ENCODE measurements at places on chromosomes 2 and 18. TPM values are rescaled to one million over a fixed set of nuclear protein-coding genes. Genes with fewer than 3 reads are reported as not detected.

- no peaks in the 10 kb centered on the region for H3K27me3 ChIP-seq
- no peak for DNase-seq
- H3K36me3 ChIP-seq: no peaks in the 10 kb centered on the region
- H3K4me3 ChIP-seq: no peak overlapping the region
- no peaks in the 10 kb centered on the region for H3K4me1 ChIP-seq
Measured at GRCh38 chr2:35857498-35857897, 498.1 kb upstream of the CRIM1 start.

GRCh38 chr2:171957061-171957460, 34.8 kb downstream of the HAT1 start:
- no peak for DNase-seq
- H3K27ac ChIP-seq: no peak overlapping the region
- H3K27me3 ChIP-seq: no peaks in the 10 kb centered on the region
- H3K36me3 ChIP-seq: peaks cover 8% of the 10 kb centered on the region

Gene PFN4
- not detected for total RNA-seq

Gene TRIM54
- total RNA-seq: 4.2 TPM

Gene CEP76
- total RNA-seq: 14.3 TPM

Measured in H1 (cell line).